Neural crest cell (in vitro differentiated cells): ENCODE measurements at places on chromosomes 12 and 14. TPM values are rescaled to one million over a fixed set of nuclear protein-coding genes. Genes with fewer than 3 reads are reported as not detected.

The ACVRL1 gene
- total RNA-seq = 0.14 and 0.49 TPM in 2 replicates

The IGF1 gene
- not detected in 2 replicates for total RNA-seq

The RNASE3 gene
- total RNA-seq = not detected in 2 replicates

The GOLGA5 gene
- 17.8 and 19.8 TPM in 2 replicates for total RNA-seq

The ADCY6 gene
- total RNA-seq = 79.5 and 81.0 TPM in 2 replicates

The IL26 gene
- total RNA-seq = not detected in 2 replicates

The ABHD12B gene
- total RNA-seq = 0.35 and 0.73 TPM in 2 replicates

The KRT71 gene
- total RNA-seq = not detected in 2 replicates

The INHBC gene
- total RNA-seq = 0.14 TPM in 1 of 2 replicates, not detected in the other

The AQP6 gene
- 0.21 TPM in 1 of 2 replicates, not detected in the other for total RNA-seq

The PWP1 gene
- 37.9 and 44.2 TPM in 2 replicates for total RNA-seq

The KRT73 gene
- total RNA-seq = not detected in 2 replicates

The RASSF9 gene
- total RNA-seq = not detected in 2 replicates

The AP1G2 gene
- total RNA-seq = 42.3 and 53.2 TPM in 2 replicates

The ENDOU gene
- not detected in 2 replicates for total RNA-seq

The SRSF5 gene
- total RNA-seq = 356 and 377 TPM in 2 replicates

The LAG3 gene
- total RNA-seq = 4.7 and 4.9 TPM in 2 replicates

The OTX2 gene
- 0.77 and 0.84 TPM in 2 replicates for total RNA-seq

The SIX6 gene
- total RNA-seq = not detected in 2 replicates

The MFAP5 gene
- total RNA-seq = not detected in 2 replicates

The LBHD2 gene
- not detected in 2 replicates for total RNA-seq

The LRTM2 gene
- total RNA-seq = 0.19 TPM in 1 of 2 replicates, not detected in the other

The BTBD6 gene
- total RNA-seq = 33.6 and 36.6 TPM in 2 replicates

The PMCH gene
- total RNA-seq = not detected in 2 replicates

The OR10AD1 gene
- total RNA-seq = not detected in 2 replicates

The KRT72 gene
- not detected in 2 replicates for total RNA-seq

The OR6C2 gene
- total RNA-seq = not detected in 2 replicates

The KCNA5 gene
- total RNA-seq = not detected in 2 replicates

The CARMIL3 gene
- total RNA-seq = 9.3 and 9.4 TPM in 2 replicates

The RTL1 gene
- 0.09 and 0.18 TPM in 2 replicates for total RNA-seq

The MGAT2 gene
- total RNA-seq = 31.8 and 32.3 TPM in 2 replicates

The ZNF891 gene
- 3.9 and 4.2 TPM in 2 replicates for total RNA-seq

The LYZ gene
- total RNA-seq = 0.26 TPM in 1 of 2 replicates, not detected in the other

The METTL17 gene
- 86.5 and 88.8 TPM in 2 replicates for total RNA-seq

The RAB15 gene
- 16.5 and 17.9 TPM in 2 replicates for total RNA-seq

The CCND2 gene
- total RNA-seq = 186 TPM in 2 replicates

The DBX2 gene
- not detected in 2 replicates for total RNA-seq

The RAB3IP gene
- total RNA-seq = 24.0 and 28.6 TPM in 2 replicates

The ATG101 gene
- 32.1 and 34.3 TPM in 2 replicates for total RNA-seq

The HCAR3 gene
- not detected in 2 replicates for total RNA-seq

The RHOJ gene
- total RNA-seq = 28.0 and 34.6 TPM in 2 replicates

The LIN7A gene
- total RNA-seq = 5.8 and 6.2 TPM in 2 replicates

The KIF26A gene
- total RNA-seq = 15.0 and 15.2 TPM in 2 replicates

The GDF11 gene
- total RNA-seq = 66.6 and 67.0 TPM in 2 replicates

The REM2 gene
- 3.0 and 3.6 TPM in 2 replicates for total RNA-seq

The BHLHE41 gene
- 0.65 TPM in 1 of 2 replicates, not detected in the other for total RNA-seq

The TM7SF3 gene
- total RNA-seq = 53.8 and 55.7 TPM in 2 replicates
